ENCODE measurements at places on chromosomes 1 and 21.
A peak's percentile ranks its signal among the peaks of the same experiment; 100 is the strongest.

DNA sequence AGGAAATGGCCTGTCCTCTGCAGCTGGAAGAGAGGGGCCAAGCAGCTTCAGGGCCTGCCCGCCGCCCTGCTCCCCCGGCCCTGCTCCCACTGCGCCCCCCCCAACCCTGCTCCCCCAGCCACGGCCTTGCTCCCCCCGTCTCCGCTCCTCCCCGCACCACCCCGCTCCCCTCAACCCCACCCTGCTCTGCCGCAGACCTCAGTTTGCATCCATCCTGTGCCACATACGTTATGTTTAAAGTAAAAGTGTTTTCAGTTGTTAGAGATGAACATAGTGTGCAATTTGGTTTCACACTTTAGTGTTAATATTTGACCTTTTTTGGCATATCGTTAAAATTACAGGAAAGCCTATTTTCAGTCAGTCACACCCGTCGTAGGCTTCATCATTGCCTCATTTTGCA, 34.1 kb upstream of the DIP2A start:
- DNase-seq, result no peak

DNA sequence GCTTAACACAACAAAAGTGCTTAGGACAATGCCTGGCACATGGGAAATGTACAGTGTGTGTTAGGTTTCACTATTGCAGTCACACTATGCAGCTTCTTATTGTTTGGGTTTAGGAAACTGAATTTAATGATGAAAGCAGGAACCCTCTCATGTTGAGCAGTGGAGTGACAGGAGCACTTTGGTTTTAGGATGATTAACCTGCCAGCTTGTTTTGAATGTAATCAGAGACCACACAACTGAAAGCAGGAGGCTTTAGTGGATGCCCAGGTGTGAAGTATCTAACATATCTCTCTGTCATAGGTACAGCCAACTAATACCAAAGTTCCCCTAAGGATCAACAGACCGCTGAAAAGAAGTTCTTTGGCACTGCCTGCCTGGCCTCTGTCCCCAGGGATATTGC, 406.9 kb upstream of the USP24 start:
- DNase-seq, result no peak

GRCh38 chr1:94668528-94668927, 127.0 kb upstream of the F3 start:
- no peak for DNase-seq

- peak; percentile 24 for DNase-seq
Observed at GRCh38 chr1:116288201-116288598, 84.8 kb upstream of the ATP1A1 start.

DNA sequence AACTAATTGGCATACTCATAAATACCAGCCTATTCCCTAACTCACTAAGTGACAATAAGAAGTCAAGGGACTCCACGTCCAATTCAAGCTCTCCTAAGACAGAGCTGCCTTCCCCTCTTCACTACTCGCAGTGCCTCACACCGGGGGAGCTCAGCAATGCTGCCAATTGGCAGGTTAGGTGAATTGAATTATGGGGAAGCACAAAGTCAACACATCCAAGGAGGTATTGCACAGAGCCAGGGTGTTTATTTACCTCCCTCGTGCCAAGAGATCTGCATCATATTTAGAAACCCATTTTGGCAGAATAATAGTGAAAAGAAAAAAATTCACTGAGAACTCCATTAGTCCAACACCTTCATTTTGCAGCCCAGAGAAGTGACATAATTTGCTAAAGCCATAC, 20.4 kb upstream of the TNR start:
- DNase-seq, result no peak

DNA sequence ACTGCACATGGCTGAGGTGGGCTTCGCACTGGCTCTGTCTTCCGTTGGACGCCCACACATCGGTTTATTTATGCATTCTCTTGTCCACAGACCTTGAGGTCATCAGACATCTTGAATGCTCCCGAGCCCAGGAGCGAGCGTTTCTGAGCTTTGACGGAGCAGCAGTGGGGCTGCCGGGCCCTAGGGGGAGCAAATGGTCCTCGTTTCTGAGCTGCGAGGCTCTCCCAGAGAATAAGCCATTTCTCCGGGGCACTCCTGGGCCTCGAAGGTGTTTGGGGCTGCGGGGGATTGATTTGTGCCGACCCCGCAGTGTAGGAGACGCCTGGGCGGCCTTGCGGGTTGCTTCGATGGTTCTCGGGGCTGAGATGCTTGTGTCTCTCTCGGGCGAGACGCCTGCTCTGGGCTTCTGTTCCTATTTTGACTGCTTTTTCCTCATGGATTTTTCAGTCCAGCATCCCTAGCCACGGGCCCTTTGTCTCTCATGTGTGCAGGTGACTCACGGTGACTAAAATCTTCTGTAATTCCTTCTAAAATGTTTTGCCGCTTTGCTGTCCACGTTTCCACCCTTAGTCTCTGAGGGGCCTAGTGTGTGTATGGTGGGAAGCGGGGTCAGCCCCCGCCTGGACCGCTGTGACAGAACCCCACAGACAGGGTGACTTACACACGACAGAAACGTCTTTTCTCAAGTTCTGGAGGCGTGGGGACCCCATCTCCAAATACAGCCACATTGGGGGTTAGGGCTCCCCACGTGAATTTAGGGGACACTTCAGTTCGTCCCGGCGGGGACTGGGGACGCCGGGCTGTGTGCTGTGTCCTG, 62.1 kb downstream of the FAAP20 start:
- DNase-seq, result no peak

- DNase-seq, result no peak
Observed at GRCh38 chr1:219465212-219466093, 147.5 kb downstream of the ZC3H11B start.

Measured in GM19239 (cell line).